ENCODE measurements at places on chromosomes 5 and 9.
A peak's percentile ranks its signal among the peaks of the same experiment; 100 is the strongest.

DNA sequence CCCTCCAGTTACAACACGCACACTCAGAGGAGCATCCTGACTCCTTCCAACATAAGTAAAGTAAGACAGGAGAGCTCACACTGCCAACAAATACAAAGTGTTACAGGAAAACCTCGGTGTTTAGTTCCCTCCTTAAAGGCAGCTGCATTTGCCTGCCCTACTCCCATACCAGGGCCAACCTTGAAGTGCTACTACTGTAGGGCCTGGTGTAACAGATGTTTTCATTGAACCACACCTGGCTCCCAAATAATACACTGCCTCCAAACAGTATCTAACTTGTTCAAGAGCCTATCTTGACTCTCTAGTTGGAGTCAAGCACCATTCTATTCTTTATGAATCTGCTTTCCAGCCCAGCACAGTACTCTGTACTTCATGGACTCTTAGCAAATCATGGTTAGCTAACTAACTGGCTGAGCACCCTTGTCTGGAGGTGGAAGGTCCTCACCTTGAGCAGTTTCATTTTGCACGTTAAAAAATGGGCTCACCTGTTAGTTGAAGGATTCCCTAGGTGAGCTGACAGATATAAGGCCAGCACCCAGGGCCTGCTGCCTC lies 34.6 kb downstream of the TTC39B start:
- DNase-seq = no peak

DNA sequence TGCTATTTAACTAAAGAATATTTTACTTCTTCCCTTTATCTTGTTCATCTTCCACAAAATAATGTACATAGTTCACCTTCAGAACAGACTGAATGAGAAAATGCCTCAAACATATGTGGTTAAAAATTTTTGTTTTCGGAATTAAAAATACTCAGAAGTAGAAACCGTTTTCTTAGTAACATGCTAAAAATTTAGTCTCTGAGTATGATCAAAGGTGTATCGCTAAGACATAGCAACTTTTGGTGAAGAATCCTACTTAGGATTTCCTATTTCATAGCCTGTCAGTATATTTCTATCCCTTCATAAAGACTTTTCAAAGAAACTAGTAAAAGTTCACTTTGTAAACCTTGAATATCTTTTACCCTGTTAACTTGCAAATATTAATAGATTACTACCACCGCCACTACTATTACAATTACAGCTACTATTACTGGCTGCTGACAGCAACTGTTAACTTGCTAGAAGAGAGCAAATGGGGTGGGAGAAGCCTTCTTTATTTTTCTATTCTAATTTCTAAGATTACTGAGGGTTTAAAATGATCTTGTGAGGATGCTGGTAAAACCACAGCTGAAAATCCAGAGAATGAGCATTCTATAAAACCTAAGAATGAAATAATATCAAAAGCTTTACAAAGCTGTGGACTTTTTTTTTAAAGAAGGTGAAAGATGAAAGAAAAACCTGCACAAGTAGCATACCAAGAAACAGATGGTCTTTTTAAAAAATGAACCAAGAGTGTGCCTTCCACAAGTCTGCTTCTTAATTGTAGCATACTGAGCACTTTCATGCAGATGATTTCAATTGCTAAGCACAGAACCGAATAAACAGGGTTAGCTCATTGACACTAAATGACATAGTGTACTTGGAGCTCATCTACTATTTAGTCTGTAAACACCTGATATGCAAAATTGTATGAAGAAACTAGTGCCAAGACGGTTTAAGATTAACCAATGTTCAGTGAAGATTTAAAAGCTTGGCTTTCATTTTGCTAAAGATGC lies 246.3 kb upstream of the EFNA5 start:
- DNase-seq = no peak

DNA sequence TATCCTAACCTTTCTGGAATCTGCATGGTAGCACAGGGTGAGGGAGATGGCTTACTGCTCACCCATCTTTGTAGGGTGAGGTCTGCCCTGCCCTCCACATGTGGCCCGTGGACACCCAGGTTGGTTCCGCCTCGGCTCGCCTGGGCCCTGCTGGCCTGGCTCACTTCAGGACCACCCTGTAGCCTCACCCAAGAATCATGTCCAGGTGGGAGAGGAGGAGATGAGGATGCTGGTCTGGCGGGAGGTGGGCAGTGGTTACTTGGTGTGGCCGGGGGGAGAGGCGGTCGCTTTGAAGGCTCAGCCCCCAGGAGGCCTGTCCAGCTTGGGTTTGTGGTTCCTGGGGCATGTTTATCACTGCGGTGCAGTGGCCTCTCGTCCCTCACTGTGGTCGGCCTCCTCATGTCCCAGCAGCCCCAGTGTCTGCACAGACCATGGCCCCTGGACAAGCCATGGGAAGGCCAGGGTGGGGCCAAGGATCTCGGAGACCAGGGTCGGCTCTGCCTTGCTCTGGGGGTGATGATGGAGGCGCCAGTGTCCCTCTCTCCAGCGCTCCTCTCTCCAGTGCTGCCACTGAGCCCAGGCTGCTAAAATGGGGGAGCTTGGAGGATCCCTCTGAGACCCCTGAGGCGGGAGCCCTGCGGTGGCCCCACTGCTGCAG lies 4.6 kb downstream of the OBP2B start:
- DNase-seq = peak; percentile 51

GRCh38 chr5:87389296-87390034 lies 23.3 kb downstream of the CCNH start:
- DNase-seq = no peak

- DNase-seq = no peak
These were observed 110.1 kb downstream of the CARTPT start for GRCh38 chr5:71829206-71829605.

- DNase-seq = no peak
These were observed 102.3 kb downstream of the ATP10B start for GRCh38 chr5:160749682-160750081.

- no peak for DNase-seq
These were observed 597.5 kb upstream of the MEF2C start for GRCh38 chr5:89480406-89481007.

DNA sequence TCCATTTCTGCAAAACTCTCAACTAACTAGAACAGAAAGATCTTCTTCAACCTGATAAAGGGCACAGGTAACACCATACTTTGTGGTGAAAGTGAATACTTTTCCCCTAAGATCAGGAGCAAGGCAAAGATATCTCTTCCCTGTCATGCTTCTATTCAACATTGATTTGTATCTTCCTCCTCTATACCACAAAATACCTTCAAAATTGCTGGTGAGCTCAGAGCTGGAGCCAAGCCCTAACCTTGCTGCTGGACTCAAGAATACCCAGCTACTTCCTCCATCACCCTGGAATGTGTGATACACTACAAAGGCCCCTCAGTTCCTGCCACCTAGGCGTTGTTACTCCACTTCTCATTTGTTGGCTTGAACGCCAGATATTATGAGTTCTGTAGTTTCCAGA lies 499.0 kb downstream of the ACTL7B start:
- DNase-seq = no peak

- DNase-seq = no peak
These were observed 10.0 kb upstream of the C5 start for GRCh38 chr9:121059998-121060636.

GRCh38 chr5:93890657-93891056 lies 149.3 kb upstream of the POU5F2 start:
- DNase-seq = no peak

GRCh38 chr5:68196876-68197275 lies 18.7 kb upstream of the PIK3R1 start:
- DNase-seq = no peak
